ENCODE measurements at places on chromosomes 7 and 10.
A peak's percentile ranks its signal among the peaks of the same experiment; 100 is the strongest.

- no peak for DNase-seq
Measured at GRCh38 chr10:79390551-79391229, 43.4 kb downstream of the PPIF start.

DNA sequence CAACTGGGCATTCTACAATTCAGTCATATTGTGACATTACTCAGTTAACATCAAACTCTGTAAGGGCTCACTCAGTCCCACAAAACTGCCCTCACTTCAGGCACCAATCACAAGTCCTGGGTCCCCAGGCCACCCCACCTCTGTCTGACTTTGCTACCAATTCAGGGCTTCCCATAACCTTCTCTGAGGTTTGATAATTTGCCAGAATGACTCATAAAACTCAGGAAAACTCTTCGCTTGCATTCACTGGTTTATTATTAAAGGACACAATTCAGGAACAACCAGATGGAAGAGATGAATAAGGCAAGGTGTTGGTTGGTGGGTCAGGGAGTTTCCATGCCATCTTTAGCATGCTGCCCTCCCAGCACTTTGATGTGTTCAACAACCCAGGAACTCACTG lies 41.3 kb downstream of the AVL9 start:
- DNase-seq: no peak

DNA sequence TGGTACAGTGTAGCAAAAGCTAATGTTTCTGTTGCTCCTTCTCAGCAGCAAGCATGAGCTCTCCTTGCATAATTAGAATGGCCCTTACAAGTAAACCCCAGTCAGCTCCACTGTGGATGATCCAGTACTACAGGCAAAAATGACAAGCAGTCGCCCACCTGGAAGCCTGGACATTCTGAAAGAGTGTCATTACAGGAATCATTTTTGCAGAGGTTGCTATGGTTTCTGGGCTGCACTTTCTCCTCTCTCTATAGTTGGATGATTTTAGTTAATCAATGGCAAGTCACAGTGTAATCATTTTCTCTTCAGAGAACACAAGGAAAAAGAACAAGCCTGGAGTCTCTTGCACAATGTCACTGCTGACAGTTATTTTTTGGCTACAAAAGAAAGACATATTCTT lies 102.9 kb upstream of the MYO3A start:
- DNase-seq: no peak

DNA sequence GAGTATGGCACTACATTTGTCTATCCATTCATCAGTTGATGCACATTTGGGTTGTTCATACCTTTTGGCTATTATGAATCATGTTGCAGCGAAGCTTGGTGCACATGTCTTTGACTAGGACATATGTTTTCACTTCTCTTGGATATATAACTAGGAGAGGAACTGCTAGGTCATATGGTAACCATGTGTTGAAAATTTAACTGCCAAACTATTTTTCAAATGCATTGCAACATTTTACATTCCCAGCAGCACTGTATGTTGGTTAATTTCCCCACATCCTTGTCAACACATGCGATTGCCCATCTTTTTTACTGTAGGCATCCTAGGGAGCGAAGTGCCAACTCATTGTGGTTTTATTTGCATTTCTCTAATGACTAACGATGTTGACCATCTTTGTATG lies 183.4 kb downstream of the PRKCQ start:
- no peak for DNase-seq

- DNase-seq: no peak
Measured at GRCh38 chr7:31761646-31762045, 74.6 kb downstream of the PPP1R17 start.

DNA sequence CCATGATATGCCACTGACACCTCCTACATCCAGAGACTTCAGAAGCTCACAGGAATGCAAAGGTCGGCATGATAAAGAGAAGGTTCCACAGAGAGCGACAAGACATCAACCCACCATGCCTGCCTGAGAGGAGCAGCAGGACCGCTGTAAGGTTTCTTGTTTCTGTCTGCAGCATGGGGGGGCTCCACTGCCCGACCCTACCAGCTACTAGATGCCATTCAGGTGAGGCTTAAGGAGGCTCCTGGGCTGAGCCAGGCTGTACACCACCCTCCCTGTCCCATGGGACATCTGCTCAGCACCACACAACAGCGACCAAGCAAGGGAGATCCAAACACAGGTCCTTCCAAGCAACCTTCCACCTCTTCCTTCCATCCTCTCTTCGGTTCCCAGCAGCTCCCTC lies 234.6 kb downstream of the TNS3 start:
- DNase-seq: no peak

- no peak for DNase-seq
Measured at GRCh38 chr7:157690058-157690832, 353.4 kb downstream of the DNAJB6 start.

- DNase-seq: no peak
Measured at GRCh38 chr7:32660936-32661335, 165.6 kb downstream of the AVL9 start.

GRCh38 chr7:36318116-36318515 lies 71.5 kb upstream of the ANLN start:
- no peak for DNase-seq

- no peak for DNase-seq
Measured at GRCh38 chr10:100014071-100014762, 4.5 kb upstream of the DNMBP start.

- no peak for DNase-seq
Measured at GRCh38 chr7:4071370-4072058, 610.6 kb upstream of the FOXK1 start.

DNA sequence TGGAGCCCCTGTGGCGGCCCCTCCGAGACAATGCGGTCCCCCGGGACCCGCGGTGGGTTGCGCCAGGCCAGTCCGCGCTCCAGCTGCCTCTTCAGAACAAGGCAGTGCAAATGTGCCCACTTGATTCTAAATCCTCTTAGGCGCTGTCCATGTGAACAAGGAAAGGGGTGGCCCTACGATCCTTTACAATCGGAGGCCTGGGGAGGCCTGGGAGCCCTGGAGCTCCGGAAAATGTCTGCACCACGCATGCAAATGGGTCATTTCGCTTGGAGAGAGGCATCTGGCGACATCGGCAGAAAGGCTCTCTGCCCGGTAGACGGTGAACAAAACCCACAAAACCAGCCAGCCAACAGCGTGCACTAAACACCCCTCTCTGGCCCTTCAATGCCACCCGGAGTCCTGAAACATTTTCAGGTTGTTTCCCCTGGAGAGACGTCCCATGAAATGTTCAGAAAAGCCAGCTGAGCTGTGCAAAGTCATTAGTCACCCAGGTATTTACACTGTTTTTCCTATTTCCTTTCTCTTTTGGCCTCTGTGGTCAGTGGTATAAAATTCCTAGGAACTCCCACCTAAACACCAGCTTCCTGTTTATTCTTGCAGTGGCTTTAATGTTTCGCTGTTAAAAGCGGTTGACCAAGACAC lies 102.8 kb upstream of the ZNF438 start:
- DNase-seq: peak; percentile 58

DNA sequence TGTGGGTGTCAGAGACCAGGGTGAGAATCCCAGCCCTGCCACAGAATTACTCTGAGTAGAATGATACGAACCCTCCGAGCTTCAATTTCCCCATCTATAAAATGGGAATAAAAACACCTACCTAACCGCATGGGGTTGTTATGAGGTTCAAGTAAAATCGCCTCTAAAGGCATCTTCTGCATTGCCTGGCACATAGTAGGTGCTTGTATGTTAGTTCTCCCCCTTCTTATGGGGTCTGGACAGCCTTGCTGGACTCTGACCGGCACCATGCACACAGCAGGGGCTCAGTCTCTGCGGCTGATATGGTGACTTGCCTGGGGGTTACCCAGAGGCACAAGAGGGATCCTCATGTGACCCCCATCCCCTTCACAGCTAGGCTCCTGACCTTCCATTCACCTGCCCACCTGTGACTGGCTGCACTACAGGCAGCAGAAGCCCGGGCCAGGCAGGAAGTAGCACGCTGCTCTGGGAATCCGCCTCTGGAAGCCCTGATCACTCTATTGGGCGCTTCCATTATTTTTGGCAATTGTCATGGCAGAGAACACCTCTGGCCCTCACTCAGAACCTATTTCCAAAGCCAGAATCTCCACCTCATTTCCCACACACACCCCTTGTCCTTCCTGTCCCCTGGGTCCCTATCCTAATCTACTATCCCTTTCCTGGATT lies 6.0 kb downstream of the SH3PXD2A start:
- no peak for DNase-seq

DNA sequence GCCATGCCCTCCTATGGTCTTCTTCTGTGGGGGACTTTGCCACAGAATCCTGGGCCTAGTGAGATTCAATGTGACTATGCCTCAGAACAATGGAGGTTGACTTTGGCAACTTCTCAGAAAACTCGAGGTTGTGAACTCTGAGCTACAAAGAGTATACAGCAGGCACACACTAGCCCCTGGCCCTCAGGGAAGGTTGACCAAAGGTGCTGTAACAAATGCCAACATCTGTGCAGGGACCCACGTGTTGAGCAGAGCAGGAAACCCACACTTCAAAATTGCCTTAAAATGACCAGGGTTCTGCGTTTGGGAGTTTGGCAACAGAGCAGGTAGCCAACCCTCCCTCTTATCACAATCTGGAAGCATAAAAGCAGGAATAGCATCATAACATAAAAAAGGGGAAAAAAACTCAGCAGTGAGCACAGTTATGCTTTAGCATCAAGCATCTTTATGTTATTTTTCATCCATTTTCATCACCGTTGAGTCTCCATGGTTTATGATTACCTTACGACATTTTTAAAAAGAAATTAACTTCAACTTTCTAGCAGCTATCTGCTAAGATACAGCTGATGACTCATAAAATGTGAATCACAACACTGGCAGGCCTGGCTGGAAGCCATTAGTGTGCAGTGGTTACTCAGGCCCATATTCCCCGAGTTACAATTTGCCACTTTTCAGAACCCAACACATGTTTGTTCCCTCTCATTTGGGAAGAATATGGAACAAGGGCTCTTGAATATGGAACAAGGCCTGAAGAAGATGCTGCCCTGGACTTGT lies 11.1 kb downstream of the PRLHR start:
- peak; percentile 33 for DNase-seq

GRCh38 chr10:97078261-97078937 lies 107.4 kb downstream of the SLIT1 start:
- DNase-seq: no peak

GRCh38 chr10:121578298-121578697 lies 19.9 kb downstream of the FGFR2 start:
- DNase-seq: no peak

- DNase-seq: no peak
Measured at GRCh38 chr10:45441239-45442190, 67.5 kb downstream of the ALOX5 start.

- no peak for DNase-seq
Measured at GRCh38 chr7:151251328-151251688, 2.8 kb upstream of the SMARCD3 start.

- DNase-seq: no peak
Measured at GRCh38 chr7:21030237-21030871, 243.7 kb upstream of the SP8 start.

DNA sequence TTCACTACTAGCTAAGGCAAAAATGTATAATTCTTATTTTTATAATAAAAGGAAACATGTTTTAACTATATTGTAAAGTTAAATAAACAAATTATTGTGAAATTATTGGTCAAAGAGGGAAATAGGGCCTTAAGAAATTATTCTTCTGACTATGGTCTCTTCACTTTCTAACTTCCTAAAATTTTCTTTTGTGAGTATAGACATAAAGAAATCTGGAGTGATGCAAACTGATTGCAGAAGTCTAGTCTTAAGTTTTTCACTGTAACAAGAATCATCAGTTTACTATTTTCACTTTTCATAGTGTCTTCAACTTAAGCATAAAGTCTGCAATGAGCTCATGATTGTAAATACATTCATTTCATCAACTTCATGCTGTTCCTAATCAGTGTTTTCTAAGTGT lies 525.4 kb downstream of the TFEC start:
- no peak for DNase-seq

DNA sequence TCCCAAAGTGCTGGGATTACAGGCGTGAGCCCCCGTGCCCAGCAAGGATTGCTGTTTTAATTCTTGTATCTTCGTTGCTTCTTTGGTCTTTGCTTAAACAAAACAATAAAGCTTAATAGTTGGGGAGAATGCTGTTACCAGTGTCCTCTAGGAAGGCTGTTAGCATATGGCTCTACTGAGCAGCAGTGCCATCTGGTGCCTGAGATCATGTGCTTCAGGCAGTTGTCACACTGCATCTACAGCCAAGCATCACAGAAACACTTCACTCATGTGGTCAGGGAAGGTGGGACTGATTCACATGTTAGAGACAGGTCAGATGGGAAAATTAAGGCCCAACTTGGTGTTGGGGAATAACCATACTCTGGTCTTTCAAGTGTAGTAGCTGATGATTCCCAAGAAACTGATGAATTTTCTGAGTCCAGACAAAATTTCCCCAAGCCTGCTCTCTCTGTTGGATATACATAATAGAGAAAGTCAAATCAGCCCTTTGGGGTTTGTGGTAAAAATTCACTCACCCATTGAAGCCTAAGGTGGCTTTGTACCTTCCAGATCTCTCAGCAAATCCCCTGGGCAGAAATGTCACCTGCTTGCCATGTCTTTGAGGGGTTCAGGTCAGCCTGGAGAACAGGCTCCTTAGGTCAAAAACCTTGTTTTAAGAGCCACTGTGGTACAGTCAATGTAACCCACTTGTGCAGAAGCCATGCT lies 28.4 kb downstream of the UBE2D4 start:
- DNase-seq: peak; percentile 86

- no peak for DNase-seq
Measured at GRCh38 chr10:113566888-113567287, 14.0 kb downstream of the HABP2 start.

GRCh38 chr7:373818-374705 lies 84.1 kb downstream of the FOXL3 start:
- no peak for DNase-seq

- DNase-seq: no peak
Measured at GRCh38 chr7:51138123-51139085, 178.2 kb downstream of the COBL start.

DNA sequence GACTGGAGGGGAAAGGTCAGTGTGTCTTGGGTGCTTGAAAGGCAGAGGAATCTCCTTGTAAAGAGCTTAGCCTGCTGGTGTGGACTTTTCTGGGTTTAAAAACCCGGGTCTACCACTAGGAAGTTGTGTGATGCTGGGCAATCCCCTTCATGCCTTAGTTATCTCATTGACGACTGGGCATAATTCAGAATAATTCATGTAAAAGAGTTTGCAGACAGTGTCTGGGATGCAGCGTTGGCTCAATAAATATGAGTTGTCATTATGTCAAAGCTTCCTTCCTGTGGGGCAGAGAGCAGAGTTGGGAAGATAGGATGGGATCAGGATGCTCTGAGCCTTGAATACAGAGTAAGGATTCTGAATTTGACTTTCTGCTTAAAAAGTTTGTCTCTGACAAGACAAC lies 196.4 kb downstream of the ADRA2A start:
- DNase-seq: no peak

DNA sequence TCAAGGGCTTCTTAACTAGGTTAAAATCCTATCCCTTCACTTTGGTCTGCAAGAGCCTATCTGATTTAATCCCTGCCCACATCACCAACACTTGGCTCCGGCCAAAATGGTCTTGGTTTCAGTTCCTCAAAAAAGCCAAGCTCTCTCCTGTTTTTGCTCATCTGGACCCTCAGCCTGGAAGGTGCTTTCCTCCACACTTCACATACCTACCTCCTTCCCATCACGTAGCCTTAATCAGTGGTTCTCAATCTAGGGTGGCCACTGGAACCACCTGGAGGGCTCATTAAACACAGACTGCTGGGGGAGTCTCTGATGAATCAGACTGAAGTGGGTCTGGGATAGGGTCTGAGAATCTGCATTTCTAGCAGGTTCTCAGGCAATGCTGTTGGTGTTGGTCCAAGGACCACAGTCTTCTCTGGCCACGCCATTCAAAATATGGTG lies 227.0 kb upstream of the AOAH start:
- no peak for DNase-seq
